Stimulated activated CD4-positive, alpha-beta T cell treated with anti-CD3 and anti-CD28 coated beads, Interleukin-1b, Interleukin-23, amount 100 ng/mL, for 1 hour (primary cell): ENCODE measurements at places on chromosomes 6 and 20.

DNA sequence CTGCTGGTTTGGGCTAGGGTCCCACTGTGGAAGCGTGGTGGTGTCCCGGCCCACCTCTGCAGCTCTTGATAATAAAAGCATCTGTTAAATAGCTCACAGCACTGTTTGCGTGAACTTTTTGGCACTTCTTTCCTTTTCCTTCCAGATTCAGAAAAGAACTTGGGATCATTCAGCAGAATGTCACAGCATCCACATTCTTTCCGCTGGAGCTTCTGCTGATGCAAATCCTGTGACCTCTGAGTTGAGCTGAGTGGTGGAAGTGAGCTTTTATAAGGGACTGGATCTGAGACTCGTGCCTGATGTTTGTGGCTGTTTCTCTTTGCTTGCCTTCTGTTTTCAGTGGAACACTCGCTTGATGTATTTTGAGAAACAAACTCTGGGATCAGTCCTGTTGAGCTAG lies 3.9 kb downstream of the OSBPL2 start:
- DNase-seq = no peak

DNA sequence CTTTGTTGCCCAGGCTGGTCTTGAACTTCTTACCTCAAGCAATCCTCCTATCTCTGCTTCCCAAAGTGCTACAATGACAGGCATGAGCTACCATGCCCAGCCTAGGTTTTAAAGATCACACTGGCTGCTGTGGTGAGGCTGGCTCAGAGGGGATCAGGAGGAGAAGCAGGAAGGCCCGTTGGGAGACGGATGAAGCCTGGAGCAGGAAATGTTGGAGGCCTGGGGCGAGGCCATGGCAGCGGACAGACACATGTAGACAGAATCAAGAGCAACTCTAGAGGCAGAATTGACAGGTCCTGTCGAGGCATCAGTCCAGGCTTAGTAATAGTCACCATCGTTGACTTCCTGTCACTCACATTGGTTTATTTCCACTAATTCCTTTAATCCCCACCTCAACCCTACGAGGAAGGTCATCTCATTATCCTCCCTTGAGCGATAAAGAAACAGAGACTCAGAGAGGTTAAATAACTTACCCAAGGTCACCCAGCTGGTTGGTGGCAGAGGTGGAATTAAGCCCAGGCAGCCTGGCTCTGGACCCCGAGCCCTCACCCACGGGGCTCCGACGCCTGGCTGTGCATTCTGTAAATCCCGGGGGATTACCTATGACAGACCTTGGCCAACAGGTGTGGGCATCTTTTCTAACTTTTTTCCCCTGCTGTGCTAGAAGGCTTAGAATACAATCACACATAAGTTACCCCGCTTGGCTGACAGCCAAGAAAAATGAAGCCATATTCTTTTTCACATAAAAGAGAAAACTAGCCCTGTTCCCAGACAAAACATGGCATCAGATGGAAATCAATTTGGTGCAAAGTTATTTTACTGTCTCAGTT lies 113.4 kb downstream of the EYA2 start:
- DNase-seq = no peak

- DNase-seq = no peak
These were observed 3.9 kb downstream of the PTPRK start for GRCh38 chr6:128516514-128516898.

DNA sequence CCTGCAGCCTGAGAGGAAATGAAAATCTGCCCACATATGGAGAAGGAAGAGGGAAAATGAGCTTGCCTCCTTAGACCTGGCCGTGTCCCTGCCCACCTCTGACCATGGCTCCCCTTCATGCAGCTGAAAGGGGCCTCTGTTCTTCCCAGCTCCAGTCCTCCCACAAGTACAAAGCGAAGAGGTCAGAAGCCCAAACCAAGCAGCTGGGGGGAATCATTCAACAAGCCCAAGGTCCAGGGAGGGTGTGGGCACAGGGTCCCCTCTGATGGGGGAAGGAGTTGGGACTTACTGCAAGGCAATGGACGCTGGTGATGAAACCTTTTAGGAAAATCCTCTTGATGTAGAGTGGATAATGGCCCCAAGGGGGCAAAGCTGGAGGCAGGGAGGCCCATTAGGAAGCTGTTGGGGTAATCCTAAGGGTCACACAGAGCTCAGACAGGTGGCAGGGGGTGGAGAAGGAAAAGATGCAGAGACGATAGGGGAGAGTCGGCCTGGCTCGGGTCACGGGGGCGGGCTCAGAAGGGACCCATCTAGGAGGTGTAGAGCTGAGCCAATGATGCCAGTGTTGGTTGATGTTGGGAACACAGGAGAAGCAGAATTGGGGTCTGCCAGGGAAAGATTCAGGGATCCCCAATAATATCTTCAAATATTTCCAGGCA lies 16.1 kb upstream of the GRM4 start:
- no peak for DNase-seq

- DNase-seq = no peak
These were observed 58.3 kb downstream of the LAMP5 start for GRCh38 chr20:9572670-9573069.

- DNase-seq = no peak
These were observed 37.7 kb upstream of the SLC4A11 start for GRCh38 chr20:3276680-3277015.

- no peak for DNase-seq
These were observed 303.6 kb upstream of the FERMT1 start for GRCh38 chr20:6426287-6426891.

DNA sequence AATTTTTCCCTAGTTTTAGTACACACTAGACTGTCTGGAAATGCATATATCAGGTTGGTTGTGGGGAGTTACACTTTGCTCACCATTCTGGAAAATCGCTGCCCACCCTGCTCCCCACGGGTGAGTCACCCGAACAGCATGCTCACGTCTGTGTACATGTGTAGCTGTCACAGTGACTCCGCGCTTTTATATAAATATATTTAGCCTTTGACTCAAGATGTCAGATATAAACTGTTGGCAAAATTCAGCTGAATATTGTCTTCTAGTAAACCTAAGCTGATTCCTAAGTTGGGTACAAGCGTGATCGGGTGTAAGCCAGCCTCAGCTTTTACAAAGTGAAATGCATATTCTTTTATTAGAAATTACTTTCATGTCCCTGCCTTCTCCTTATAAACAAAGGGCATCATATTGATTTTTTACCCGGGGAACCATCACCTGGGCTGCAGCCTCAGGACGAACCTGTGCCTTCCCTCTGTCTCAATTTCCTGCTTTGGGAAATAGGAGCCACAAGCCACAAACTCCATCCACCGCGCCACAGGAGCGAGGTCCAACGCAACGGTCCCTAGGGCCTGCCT lies 4.3 kb downstream of the SDCBP2 start:
- no peak for DNase-seq

- no peak for DNase-seq
These were observed 55.9 kb upstream of the SAYSD1 start for GRCh38 chr6:39170860-39171259.

- DNase-seq = no peak
These were observed 37.0 kb downstream of the VSTM2L start for GRCh38 chr20:37939701-37940560.

- no peak for DNase-seq
These were observed 95.9 kb upstream of the JAG1 start for GRCh38 chr20:10769700-10770099.

- DNase-seq = no peak
These were observed 3.7 kb upstream of the NCOA6 start for GRCh38 chr20:34829191-34829590.

- DNase-seq = no peak
These were observed 472 bp upstream of the PAQR8 start for GRCh38 chr6:52361414-52361944.

GRCh38 chr6:15523679-15524630 lies 138.9 kb downstream of the DTNBP1 start:
- DNase-seq = no peak

DNA sequence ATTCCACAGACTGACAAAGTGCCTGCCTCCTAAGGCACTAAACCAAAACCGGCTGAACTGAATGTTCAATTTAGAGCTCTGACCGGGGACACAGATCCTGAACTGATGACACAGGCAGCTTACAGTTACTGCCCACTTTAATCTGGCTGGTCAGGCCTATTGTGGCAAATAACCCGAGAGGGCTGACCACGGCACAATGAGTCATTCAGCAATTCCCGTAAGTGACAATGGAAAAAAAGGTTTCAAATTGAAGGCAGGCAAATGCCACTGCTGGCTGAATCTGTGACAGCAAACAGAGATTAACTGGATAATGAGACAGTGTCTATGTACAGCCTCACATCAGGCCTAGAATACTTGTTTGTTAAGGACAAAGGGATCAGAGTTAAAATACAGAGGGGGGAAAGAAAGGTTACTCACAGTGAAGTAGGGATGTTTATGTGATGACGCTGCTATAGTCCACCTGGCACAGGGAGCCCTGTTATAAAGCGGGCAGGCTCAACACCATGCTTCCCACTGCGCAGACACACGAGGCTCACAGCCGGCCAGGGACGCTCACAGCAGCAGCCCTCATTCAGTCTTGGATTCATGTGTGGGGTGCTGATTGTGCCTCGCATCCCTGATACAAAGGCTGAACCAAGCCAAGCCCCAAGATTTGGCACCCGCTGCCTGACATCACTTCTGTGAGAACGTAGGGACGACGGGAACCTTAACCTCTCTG lies 54.4 kb downstream of the RTN4IP1 start:
- DNase-seq = no peak

DNA sequence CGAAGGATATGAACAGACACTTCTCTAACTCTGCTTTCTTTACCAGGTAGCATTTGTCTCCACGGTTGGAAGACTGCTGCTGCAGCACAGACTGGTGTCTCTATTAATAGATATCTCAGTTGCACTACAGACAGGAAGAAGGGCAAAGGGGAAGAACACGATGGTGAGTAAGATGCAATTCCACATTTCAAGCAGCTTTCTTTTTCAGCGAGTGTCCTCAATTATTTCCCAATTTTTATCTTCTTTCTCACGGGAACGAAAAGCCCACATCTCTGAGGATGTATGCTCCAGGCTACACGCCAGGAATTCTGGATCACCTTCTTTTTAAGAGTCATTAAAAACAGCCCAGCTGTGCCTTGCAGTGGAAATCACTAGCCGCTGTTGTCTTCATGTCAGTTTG lies 311.6 kb upstream of the ECI2 start:
- DNase-seq = no peak

GRCh38 chr20:39705032-39705431 lies 742.9 kb downstream of the DHX35 start:
- no peak for DNase-seq

- no peak for DNase-seq
These were observed 186.3 kb downstream of the PLCB4 start for GRCh38 chr20:9255171-9255570.

DNA sequence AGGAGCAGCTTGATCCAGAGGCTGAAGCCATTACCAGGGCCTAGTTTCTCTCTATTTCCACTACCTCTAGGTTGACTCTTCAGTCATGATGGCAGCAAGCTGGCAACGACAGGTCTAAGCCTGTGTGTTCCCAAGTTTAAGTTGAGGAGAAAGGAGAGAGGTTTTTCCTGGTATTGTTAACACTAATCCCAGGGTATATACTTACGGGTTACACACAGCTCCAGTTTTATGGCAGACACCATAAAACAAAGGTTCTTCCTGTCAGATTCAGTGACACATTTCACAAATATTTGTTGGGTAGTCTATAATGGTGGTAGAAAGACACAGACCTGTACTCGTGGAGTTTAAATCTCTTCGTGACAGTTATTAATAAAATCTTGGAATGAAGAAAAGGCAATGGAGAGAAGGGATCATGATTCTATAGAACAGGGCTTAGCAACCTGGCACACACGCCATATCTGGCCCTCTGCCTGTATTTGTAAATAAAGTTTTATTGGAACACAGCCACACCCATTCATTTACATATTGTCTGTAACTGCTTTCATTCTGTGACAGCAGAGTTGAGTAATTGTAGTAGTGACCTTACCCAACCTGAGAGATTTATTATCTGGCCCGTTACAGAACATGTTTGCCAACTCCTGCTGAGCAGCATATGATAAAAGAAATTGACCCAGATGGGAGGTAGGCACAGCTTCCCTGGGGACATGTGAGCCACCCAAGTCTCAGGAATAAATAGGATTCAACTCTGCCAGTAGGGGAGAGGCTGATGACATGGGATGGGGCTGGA lies 323.3 kb downstream of the CDH4 start:
- DNase-seq = no peak

DNA sequence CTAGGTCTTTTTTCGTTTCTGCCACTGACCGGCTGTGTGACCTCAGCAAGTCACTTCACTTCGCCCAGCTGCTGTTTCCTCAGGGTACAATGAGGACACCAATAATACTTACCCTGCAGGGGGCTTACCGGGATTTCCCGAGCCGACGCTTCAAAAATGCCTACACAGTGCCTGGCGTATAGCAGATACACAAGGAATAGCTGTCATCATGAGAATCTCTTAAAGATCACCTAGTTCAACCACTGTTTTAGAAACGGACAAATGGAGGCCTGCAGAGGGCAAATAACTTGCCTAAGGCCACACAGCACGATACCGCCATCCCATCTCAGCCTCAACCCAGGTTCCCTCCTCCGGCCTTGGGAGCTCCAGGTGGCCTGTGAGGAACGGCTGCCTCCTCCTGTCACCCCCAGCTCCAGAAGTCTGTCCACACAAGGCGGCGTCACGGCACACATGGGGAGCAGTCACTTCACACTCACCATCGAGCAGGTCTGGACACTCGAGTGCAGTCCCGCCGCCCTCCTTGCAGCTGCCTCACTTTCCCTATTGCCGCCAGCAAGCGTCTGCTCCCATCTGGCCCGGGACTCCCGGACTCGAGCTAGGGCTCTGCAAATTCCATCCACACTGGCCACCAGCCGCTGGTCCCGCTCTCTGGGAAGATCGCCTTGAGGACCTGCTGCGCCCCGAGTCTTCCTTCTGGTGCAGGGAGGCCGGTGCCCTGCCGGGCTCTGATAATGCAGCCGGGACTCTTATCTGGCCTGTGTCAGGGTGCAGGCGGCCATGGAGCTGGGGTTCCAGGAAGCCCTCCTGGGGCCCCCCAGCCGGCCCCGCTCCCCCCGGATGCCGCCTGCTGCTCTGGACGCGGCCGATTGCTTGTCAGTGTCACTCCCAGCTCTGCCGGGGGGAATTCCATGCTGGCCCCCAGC lies at the start of gene RIPOR3:
Gene RIPOR3 (minus strand): TSS at position 893 of the 923 bp plus-strand sequence. CDS start 414 bp downstream, at position 479.
- no peak for DNase-seq
